ENCODE measurements at places on chromosomes 12 and 14.

GRCh38 chr14:64082837-64083236 is 211.3 kb downstream of the ESR2 start:
- DNase-seq, result no peak

DNA sequence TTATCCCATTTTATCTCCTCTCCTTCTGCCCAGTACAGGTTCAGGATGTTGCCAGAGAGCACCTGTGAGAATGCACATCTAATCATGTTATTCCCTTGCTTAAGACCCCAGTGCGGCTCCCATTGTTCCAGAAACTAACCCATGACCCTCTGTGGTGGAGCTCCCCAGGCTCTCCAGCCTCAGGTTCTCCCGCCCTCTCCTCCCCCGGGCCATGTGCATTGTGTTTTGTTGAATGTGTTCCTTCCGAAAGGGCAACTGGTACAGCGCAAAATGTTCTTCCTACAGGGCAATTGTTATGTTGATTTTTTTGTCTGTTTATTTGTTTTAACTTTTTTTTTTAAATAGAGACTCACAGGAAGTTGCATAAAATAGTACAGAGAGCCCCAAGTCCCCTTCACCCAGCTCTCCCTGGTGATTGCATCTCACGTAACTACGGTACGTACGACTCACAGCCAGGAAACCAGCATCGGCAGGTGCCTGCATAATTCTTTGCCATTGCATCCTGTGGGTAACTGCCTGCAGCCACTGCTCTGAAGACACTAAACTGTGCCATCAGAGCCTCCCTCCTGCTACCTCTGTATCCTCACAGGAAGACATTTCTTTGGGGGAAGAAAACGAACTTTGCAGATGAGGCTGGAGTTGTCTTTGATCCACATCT is 31.2 kb downstream of the TMEM132C start:
- DNase-seq, result no peak

DNA sequence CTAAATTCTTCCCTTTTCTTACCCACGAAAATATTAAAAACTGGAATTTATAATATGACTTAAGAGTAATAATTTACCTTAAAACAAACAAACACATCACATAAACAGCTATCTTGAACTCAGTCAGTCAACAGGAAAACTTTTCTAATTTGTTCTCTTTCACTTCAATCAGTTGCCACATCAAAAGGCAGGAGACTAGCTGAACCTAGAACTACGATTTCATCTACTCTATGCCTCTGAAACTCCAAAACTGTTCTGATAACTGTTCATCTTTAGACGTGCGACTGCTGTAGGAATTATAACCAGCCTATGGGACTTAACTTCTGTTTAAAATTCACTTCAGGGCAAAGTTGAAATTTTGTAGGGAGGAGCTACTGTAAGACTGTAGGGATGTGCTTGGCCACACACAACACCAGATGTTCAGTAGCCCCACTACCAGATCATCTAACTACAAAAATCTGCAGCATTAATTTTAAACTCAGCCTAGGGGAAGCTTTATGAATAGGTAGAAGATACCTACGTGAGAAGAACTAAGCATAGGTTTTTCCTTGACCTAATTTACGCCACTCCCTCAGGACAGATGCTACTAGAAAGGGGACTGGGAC is 7.6 kb upstream of the RAD51AP1 start:
- no peak for DNase-seq

GRCh38 chr14:25178255-25178654 is 128.3 kb upstream of the STXBP6 start:
- DNase-seq, result no peak

DNA sequence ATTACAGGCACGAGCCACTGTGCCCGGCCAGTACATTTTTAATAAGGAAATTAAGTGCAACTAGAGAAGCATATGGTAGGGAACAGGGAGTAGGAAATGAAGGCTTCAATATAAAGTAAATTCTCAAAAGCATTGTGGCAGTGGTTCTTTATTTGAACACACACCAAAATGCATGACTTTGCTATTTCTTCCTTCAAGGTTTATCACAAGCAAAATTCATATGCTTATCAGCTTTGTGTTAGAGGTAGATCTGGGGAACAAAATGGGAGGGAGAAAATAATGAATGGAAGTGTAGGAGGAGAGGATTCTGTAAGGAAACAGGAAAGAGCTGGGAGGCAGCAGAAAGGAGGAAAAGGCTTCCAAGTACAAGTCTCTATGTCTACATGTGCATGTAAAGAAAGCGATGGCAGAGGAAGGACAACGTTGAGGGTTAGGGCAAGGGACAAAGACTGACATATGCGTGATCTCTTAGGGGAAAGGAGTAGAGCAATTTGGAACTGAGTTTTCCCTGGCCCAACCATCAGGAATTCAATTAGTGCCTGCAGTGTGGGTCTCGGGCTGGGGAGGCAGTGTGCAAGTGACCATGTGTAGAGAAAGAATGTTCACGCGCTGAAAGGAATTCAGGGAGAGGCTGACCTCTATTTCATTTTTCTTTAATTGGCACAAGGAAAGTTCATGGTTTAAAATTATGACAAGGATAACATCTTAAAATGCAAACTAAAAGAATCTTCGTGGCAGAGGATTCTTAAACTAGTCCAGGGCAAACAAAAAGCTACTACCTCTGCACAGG is 22.9 kb upstream of the RASSF8 start:
- no peak for DNase-seq

DNA sequence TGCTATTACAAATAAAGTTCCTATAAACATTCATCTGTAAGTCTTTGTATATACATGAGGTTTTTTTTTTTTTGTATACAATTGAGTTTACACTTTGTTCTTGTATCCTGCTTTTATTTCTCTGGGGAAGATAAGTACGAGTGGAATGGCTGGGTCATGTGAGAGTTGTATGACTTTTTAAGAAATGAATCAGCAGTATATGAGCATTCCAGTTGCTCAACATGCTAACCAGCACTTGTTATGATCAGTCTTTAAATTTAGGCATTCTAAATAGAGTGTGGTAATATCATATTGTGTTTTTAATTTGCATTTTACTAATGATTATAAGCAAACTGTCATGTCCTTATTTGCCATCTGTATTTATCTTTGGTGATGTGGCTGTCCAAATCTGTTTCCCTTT is 44.7 kb upstream of the AMIGO2 start:
- DNase-seq, result no peak

- no peak for DNase-seq
These were observed 290.8 kb downstream of the PRKD1 start for GRCh38 chr14:29636870-29637269.

DNA sequence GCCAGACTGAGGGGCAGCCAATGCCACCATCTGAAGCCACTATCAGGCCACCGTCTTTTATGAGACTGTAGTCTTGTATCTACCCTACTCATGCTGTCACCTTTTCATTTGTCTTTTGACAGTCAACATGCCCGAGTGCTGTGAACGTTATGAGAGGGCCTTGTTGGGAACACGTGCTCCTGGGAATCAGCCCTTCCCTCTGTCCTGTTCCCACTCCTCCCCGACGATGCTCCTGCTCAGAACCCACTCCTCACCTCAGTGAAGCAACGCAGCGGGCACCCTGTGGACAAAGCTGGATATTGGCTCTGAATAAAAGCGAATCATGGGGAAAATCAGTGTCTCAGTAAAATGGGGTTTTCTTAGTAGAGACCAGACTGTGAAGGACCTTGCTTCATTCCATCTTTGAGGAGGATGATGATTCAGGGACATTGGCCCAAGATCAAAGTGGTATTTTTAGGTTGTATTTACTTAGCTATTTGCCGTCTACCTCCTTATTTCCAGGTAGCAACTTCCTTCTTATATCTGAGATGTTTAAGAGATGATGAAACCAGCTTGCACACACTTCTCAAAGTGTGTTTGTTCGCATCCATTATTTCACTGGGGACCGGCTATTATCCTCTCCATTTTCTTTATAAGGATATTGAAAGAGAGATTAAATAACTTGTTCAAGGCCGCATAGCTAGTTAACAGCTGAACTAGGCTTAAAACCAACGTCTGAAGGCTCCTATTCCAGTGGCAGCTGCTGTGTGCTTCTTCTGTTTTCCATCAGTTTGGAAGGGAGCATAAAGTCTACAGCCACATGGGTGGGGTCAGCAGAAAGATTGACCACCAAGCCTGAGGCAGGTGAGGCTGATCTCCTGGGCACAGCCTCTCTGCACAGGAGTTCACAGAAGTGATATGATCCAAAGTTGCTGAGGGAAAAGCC is 43.9 kb upstream of the CTDSP2 start:
- no peak for DNase-seq

DNA sequence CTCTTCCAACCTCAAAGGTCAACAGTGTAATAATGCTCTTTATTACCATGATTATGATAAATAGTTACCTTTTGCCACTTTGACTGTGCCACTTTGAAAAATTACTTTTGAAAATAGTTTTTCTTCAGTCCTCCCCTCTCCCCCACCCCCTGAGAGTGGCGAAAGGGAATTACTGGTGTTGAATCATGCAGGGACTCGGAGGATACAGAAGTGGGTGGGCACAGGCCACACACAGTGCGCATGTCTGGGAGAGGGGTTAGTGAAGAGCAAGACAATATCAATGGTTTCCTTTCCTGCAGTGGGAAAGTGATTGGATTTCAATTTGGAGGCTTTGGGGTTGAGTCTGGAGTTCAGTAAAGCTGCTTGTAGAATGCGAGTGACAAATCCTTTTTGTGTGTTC is 170.9 kb downstream of the PTCSC3 start:
- no peak for DNase-seq

DNA sequence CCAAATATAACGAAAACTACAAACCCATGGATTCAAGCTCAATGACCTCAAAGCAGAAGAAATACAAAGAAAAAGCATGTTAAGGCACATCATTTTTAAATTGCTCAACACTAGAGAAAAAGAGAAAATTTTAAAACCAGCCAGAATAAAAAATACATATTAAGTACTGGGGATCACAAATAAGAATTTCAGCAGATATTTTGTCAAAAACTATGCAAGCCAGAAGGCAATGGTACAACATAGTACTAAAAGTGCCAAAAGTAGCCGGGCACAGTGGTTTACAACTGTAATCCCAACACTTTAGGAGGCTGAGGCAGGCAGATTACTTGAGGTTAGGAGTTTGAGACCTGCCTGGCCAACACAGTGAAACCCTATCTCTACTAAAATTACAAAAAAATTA is 10.2 kb downstream of the SGPP1 start:
- no peak for DNase-seq

DNA sequence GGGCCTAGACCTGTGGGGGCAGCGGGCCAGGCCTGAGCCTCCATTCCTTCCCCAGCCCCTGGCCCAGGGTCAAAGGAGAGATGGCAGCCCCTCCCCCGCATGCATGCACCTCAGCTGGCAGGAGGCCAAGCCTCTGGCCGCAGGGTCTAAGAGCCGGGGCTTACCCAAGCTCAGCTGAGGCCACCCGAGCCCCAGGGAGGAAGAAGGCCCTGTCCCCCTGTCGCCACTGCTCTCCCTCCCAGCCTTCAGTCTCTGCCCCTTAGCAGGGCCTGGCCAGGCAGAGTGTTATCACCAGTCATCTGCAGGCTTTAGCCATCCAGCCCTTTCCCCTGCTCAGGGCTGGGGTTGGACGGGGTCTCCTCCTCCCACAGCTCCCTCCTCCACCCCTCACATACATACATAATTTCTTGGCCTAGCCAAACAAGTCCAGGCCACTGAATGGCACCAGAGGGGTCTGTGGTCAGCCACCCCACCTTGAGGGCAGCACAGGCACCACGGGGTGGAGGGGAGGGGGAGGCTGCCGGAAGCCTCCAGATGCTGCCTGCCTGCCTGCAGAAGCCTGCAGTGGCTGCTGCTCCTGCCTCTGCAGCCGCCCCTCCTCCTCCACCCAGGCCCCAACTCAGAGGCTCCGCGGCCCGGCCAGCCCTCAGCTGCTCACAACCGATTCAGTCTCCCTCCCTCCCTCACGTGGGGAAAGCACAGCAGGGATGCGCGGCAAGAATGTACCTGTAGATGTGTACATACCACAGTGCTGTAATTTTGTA is 22.8 kb downstream of the RAB35 start:
- DNase-seq, result no peak

- DNase-seq, result peak; percentile 32
These were observed 185.7 kb upstream of the GRIN2B start for GRCh38 chr12:14167005-14167628.

DNA sequence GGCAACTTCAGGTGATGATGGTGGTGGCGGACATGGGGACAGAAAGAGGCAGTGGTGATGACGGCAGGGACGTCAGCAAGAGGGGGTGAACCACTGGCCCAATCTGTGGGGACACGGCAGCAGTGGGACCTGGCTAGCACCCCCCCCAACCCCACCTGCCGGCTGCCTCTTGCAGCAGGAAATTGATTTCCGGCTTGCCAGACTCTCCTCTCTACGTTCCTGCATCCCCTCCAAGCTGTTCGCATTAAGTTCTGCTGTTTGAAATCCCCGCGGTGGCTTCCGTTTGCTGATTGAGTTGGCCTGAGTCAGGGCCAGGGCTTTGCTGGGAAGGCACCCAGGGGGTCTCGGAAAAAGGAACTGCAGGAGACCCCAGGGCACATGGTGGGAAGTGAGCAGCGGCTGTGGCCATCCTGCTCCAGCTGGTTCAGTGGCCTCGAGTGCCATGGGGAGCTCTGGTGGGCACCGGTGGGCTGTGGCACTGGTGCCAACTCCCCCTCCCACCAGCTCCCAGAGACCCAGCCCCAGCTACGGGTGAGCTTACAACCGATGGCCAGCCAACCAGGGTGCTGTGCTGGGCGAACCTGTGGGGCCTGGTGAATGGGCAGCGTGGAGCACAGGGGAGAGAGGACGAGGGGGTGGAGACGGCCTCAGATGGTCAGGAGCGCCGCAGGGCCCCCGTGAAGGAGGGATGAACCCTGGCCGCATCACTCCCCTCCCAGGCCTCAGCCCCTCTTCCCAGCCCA is 14.6 kb upstream of the NUDT14 start:
- DNase-seq, result no peak

DNA sequence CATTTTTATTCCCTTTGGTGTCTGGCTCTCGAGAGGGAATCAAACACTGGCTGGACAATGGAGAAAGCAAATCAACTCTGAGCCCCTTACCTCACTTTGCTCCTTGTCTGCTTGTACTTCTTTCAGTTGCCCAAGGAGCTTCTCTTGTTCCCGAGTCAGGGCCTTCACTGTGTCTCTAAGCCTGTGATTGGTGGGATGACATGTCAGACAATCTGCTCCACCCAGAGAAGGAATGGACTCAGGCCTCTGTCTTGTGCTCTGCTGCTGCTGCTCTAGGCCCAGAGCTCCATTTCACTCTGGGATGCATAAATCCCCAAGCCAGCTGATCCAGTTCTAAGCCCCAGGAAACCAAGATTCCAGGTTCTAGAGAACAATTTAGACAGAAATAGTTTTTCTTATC is 7.6 kb downstream of the CALCOCO1 start:
- DNase-seq, result no peak

DNA sequence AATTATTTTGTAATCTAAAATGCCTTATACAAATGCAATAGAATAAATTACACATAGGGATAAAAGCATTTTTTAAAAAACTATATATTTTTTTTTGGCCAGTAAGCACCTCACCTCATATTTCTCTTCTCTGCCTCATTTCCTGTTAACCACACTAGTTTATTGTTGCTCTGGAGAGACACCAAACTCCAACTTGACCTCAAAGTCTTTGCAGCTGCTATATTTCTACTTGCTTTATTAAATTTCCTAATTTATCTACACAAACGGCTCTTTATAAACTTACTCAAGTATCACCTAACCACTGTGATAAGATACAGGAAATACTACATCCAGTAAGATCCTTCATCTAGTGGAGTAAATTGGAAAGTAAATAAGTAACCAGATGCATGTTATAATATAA is 622.3 kb downstream of the C12orf50 start:
- no peak for DNase-seq

GRCh38 chr12:100758083-100758482 is 36.5 kb upstream of the ANO4 start:
- no peak for DNase-seq

GRCh38 chr12:117900561-117900960 is 68.2 kb downstream of the KSR2 start:
- no peak for DNase-seq

GRCh38 chr14:22798528-22798927 is 16.7 kb downstream of the SLC7A7 start:
- DNase-seq, result no peak

Data from heart right ventricle (tissue), 16 donors.